Activated CD4-positive, CD25-positive, alpha-beta regulatory T cell treated with anti-CD3 and anti-CD28 coated beads, Interleukin-2, amount 50 U/mL, for 24 hours (primary cell): ENCODE measurements at places on chromosomes 7 and 10.

DNA sequence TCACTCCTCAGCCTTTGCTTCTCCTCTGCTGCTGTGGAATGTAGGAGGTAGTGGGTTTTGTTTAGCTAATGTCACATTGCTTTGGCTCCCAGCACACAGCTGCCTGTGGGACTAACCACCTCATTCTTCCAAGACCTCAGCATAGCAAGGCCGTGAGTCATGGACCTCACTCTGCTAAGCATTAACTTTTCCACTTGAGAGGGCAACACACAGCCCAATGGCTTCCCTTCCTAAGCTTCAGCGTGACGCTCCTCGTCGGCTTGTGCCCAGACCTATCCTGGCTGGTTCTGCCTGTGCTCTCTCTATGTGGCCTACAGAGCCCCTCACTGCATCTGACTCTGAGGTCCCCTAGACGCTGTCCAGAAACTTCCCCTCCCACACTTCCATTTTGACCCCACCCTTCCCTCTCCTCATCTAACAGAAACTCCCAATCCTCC lies 23.3 kb downstream of the MYOF start:
- no peak for ATAC-seq

DNA sequence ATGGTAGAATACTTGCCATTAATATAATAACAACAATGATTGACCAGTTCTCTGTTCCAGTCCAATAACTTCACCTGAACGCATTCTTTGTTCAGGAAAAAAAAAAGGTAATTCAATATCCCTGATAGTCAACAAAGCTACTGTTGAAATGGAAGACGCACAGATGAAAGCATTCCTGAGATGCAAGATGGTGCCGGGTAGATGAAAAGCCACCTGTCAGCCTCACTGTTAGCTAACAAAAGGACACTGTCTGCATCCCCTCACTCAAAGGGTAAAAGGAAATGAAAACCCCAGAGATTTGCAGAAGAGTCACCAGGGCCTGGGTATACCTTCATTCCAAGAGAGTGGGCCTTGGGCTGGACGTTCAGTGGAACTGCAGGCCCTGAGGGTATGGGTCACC lies 357.4 kb downstream of the PLXNA4 start:
- no peak for ATAC-seq

- no peak for ATAC-seq
Observed at GRCh38 chr7:139679731-139680594, 97.8 kb downstream of the HIPK2 start.

DNA sequence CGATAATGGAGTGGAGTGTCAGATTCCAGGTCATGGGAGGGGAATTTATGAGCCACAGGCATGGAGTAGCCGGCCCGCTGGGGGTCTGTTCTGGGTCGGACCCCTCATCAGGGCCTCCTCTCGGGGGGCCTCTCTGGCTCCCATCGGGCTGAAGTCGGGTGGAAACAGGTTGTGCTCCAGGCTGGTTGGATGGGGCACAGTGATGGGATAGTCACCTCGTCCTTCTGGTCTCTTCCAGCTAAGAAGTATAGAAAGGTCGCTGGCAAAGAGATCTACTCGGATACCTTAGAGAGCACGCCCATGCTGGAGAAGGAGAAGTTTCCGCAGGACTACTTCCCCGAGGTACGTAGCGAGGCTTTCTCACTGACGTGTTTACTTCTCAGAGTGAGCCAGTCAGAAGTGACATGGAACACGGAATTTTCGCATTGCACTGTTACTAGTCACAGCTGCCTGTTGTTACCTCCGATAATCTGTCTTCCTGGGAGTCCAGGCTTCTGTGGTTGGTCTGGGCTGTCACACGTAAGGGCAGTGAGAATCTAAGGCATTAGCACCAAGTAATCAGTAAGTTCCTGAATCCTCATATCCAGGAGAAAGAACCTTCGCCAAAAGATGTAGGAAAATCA lies 88.3 kb downstream of the NKX6-2 start:
- ATAC-seq = no peak

GRCh38 chr10:59098387-59098786 lies 78.1 kb upstream of the PHYHIPL start:
- ATAC-seq = no peak

DNA sequence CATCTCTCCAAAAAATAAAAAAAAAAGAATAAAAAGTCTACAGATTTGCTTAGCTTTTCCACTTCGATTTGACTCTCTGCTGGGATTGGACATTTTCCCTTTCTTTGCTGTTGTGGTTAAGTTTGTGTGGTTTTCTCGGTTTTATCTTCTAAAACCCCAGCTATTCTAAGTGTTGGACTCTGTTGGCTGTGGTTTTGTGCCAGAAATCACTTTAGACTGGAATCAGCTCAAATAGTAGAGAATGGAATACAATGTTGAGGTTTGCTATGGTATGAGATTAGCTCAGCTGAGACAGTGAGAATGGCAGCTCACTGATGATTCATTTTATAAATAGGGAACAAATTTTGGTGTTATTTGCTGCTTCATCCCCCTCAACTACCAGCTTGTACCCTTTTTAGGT lies 116.0 kb downstream of the BUB3 start:
- ATAC-seq = no peak

GRCh38 chr7:144907577-144907976 lies 71.7 kb upstream of the TPK1 start:
- no peak for ATAC-seq

DNA sequence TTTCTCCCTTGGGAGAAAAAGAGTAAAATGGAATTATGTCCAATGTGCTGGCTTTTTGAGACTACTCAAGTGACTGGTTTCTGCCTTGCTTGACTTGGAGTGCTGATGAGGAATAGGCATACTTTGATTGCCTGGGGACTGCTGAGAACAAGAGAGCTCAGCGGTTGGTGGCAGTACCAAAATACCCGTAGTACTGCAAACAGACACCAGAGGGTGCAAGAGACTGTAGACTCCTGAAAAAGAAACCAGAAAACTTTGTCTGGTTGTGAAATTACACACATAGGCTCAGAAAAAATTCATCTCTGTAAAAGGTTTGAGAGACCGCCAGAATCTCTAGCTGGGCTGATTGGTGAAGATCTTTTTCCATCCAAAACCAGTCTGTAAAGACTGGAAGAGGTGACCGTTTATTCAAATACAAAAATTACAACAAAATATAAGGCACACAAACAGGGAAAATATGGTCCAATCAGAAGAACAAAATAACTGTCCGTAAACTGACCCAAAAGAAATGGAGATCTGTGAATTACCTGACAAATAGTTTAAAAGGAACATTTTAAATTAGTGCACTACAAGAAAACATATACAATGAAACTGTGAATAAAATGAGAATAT lies 18.5 kb downstream of the BICC1 start:
- no peak for ATAC-seq

- ATAC-seq = no peak
Observed at GRCh38 chr7:98376711-98377110, 24.2 kb downstream of the BAIAP2L1 start.

GRCh38 chr10:99369551-99369950 lies 40.4 kb downstream of the CNNM1 start:
- ATAC-seq = no peak

- ATAC-seq = no peak
Observed at GRCh38 chr10:2839081-2839725, 228.1 kb upstream of the PFKP start.

GRCh38 chr7:11492307-11492706 lies 339.7 kb downstream of the THSD7A start:
- no peak for ATAC-seq
